ENCODE measurements at places on chromosomes 16 and 17.
A peak's percentile ranks its signal among the peaks of the same experiment; 100 is the strongest.

DNA sequence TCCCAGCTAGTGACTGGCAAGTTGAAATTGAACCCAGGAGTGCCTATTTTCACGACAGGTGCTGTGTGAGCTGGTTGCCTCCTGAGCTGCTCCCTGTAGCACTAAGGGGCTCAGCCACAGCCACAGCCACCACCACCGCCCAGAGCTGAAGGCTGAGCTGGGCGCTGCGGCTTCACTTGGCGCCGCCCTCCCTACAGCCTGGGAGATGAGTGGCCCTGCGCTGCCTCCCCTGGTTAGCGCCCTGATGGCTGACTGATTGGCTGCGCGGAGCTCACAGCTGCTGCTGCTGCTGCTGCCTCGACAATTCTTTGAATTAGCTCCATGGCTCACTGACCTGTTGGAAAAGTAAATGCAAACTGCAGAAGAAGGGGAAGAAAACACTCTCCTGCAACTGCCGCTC is 91.8 kb upstream of the TMEM132E start:
- no peaks in the 10 kb centered on the region for H3K36me3 ChIP-seq
- DNase-seq: no peak
- H3K27ac ChIP-seq: no peak overlapping the region
- H3K4me3 ChIP-seq: no peak overlapping the region
- no peaks in the 10 kb centered on the region for H3K4me1 ChIP-seq

DNA sequence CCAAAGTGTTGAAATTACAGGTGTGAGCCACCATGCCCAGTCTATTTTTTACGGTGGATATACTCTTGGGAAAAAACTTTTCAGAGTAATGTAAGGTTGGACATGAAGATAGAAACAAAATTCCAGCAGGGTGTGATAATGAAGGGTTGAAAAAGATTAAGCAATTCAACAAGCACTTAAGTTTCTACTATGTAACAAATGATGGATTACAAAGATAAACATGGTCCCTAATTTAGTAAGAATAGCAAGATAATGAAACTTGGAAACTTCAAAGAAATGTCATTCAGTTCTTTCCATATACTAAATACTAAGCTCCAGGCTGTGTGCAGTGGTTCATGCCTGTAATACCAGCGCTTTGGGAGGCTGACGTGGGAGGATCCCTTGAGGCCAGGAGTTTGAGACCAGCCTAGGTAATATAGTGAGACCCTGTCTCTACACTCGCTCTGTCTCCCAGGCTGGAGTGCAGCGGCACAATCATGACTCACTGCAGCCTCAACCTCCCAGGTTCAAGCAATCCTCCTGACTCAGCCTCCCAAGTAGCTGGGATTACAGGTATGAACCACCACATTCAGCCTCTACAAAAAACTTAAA is 31.0 kb downstream of the PSMD12 start:
- peaks cover 59% of the 10 kb centered on the region for H3K4me1 ChIP-seq
- H3K4me3 ChIP-seq: no peak overlapping the region
- H3K27ac ChIP-seq: no peak overlapping the region
- no peaks in the 10 kb centered on the region for H3K27me3 ChIP-seq

DNA sequence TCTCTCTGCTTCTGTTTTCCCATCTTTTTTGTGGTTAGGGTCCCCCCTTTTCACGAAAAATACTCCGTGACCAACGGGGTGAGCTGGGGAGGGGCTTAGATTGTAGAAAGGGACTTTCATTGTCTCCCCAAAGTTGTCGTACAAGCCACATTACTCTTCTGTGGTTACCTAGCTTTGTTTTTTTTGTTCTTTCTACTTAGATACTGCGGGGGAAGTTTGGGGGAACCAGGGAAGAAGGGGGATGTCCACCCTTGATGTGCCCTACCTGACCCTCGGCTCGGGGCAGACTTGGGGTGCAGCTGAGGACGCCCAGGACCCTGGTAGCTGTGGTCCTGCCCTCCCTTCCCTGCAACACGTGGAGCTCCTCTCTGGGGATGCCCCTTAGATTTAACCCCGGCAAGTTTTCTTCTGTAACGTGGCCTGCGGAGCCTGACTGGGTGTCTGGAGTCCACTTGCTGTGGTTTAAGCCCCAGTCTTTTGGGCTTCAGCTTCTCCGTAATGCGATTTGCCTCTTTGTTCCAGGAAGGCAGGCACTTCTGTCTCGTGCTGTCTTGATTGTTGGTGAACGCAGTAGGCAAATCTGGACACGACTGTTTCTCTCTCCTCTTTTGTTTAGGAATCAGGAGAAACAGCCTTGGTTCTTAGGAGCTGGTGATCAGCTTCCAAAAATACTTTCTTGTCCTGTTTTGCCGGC is 892 bp downstream of the ABCC1 start:
- H3K36me3 ChIP-seq: peaks cover under 1% of the 10 kb centered on the region
- peak; percentile 40 for DNase-seq
- H3K27me3 ChIP-seq: no peaks in the 10 kb centered on the region
- H3K27ac ChIP-seq: peak overlapping the region; percentile 11
- H3K4me1 ChIP-seq: peaks cover 72% of the 10 kb centered on the region
- peak overlapping the region; percentile 90 for H3K4me3 ChIP-seq

GRCh38 chr17:63645775-63646487 is 23.7 kb downstream of the MAP3K3 start:
- H3K27ac ChIP-seq: no peak overlapping the region
- H3K4me3 ChIP-seq: no peak overlapping the region
- H3K36me3 ChIP-seq: peaks cover 2% of the 10 kb centered on the region
- H3K4me1 ChIP-seq: no peaks in the 10 kb centered on the region
- no peak for DNase-seq

DNA sequence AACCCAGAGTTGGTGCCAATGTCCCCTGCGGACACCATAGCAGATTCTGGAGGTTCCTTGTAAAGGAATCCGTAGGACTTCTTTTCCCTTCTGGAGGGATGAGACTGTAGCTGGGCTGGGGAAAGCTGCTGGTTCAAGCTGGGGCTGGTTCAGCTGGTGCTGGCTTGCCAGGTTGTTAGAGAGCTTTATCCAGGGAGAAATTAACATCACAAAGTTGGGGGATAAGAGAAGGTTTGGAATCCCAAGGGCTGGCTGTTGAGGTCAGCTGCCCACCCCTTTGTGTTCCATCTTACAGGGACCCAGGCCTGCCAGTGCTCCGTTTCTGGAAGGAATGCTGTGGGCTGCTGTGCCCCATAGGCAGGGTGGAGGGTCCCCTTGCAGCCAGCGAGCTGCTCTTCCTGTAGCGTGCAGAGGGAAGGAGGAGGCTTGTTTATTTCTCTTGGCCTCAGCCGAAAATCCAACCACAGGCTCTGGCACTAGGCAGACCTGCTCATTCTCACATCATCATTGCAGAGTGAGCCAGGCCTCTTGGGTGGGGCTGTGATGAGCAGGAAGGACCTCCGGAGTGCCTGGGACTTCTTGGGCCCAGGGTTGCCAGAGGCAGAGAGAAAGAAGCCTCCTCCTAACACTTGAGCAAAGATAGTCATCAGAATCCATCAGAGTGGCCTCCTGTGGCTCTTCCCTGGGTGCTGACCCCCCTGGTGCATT is 251.1 kb downstream of the SEC14L1 start:
- peaks cover 90% of the 10 kb centered on the region for H3K4me1 ChIP-seq
- H3K27ac ChIP-seq: peak overlapping the region; percentile 91
- peak overlapping the region; percentile 34 for H3K4me3 ChIP-seq

- H3K4me1 ChIP-seq: no peaks in the 10 kb centered on the region
- H3K27me3 ChIP-seq: no peaks in the 10 kb centered on the region
- no peak overlapping the region for H3K4me3 ChIP-seq
- no peak for DNase-seq
Measured at GRCh38 chr17:60345233-60345632, 46.7 kb downstream of the USP32 start.

- no peaks in the 10 kb centered on the region for H3K4me1 ChIP-seq
- DNase-seq: no peak
- peaks cover 44% of the 10 kb centered on the region for H3K36me3 ChIP-seq
- H3K27me3 ChIP-seq: no peaks in the 10 kb centered on the region
Measured at GRCh38 chr16:3388325-3388724, 12.5 kb downstream of the ZSCAN32 start.

DNA sequence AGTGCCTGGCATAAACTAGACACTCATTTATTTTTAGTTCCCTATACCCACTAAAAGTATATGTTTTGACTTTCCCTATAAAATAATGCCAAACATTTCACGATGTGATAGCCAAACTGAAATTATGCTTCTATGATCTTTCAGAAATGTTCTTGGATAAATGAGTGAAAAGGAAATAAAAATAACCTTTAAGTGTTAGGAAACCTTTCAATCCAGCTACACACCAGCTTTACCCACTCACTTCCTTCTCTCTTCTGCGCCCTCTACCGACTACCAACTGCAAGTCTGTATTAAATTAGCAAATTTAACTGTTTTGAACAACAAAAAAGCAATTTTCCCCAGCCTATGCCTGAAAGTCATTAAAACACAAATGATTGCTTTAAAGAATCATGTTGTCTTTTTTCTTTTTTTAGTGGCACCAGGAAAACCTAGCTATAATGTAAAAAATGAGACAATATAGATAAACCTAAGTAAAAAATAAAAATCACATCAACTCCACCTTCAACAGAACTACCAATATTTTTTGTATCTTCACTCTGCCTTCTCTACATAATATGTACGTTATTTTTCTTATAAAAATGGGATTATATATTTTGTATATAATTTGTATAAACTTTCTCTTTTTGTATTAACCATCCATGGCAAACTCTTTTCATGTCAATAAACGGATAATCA is 13.2 kb upstream of the TMEM100 start:
- peaks cover 15% of the 10 kb centered on the region for H3K27me3 ChIP-seq
- H3K27ac ChIP-seq: no peak overlapping the region
- H3K4me3 ChIP-seq: no peak overlapping the region
- no peaks in the 10 kb centered on the region for H3K36me3 ChIP-seq

DNA sequence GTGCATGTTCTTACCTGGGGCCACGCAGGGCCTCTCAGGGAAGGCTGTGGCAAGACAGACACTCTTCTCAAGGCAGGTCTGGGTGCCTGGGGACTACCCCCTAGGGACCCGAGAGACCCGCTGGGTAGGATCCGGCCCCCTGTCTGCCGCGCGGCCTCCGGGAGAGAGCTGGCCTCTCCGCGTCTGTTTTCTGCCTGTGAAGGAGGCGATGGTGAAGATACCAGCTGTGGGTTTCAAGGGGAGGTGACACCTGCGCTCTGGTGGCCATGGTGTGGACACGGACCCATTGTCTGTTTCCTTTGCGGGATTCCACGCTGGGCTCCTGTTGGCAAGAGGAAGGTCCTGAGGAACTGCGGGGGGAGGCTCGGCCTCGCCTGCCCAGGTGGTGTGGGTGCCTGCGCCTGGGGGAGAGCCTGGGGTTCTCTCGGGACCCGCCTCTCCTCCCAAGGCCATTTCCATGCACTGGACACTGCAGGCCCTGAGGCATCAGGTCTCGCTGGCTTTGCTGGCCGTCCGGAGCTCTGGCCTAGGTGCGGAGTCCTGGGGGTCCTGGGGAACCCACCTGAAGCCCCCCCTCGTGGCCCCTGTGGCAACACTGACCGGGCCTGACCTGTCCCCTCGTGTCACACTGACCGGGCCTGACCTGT is 12.2 kb upstream of the METRNL start:
- DNase-seq: no peak
- no peak overlapping the region for H3K4me3 ChIP-seq
- H3K36me3 ChIP-seq: no peaks in the 10 kb centered on the region
- H3K27ac ChIP-seq: no peak overlapping the region

GRCh38 chr16:8859913-8860881 is 8.6 kb downstream of the CARHSP1 start:
- peak overlapping the region; percentile 68 for H3K27ac ChIP-seq
- H3K36me3 ChIP-seq: peaks cover 36% of the 10 kb centered on the region
- H3K4me3 ChIP-seq: no peak overlapping the region
- H3K4me1 ChIP-seq: peaks cover 63% of the 10 kb centered on the region
- no peaks in the 10 kb centered on the region for H3K27me3 ChIP-seq

GRCh38 chr16:17460890-17461289 is 9.9 kb downstream of the XYLT1 start:
- no peaks in the 10 kb centered on the region for H3K27me3 ChIP-seq
- no peak overlapping the region for H3K4me3 ChIP-seq
- DNase-seq: no peak
- H3K4me1 ChIP-seq: no peaks in the 10 kb centered on the region
- H3K36me3 ChIP-seq: no peaks in the 10 kb centered on the region
- H3K27ac ChIP-seq: no peak overlapping the region

DNA sequence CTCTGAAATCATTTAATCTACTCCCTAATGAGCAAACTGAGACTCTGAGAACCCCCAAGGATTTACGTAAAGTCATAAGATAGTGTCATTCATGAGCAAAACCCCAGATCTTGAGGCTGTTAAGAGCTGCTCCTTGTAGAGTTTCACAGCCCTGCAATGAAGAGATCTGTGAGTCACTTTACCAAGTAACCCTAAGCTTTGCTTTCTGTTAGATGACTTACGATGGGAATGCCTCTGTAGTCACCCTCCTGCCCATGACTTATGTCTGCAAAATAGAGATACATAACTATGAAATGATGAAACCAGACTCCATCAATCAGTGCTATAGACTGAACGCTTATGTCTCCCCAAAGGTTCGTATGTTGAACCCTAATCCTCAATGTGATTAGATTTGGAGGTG is 117.7 kb downstream of the HS3ST3A1 start:
- H3K4me3 ChIP-seq: no peak overlapping the region
- no peaks in the 10 kb centered on the region for H3K4me1 ChIP-seq
- DNase-seq: no peak

DNA sequence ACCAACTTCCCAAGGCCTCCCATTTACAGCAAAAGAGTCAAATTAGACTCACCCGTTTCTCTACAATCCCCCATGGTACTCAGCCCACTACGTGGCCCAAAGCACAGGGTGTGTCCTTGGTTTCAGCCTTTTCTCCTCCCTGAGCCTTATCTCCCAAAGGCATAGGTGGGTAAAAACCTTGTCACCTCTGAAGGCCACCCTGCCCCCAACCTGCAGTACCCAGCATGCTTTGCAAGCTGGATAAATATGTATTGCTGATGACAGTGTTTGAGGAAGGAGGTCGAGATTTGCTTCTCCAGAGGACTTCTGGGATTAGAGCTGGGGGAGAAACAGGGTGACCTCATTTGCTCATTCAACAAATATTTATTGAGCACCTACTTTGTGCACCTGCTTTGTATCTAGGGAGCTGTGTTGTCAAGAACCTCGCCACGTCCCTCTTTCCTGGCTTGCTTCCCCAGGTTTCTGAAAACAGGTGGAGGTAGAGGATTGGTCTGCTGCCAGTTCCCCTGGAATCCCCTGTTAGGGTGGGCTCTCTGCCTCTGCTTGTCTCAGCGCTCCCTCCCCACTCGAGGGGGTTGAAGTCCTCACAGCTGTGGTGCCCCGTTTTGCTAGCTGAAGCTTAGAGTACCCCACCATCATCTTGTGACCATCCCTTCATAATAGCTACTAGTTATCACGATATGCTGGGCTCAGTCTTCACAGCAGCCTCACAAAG is 3.0 kb downstream of the LASP1 start:
- peak; percentile 92 for DNase-seq
- H3K27ac ChIP-seq: peak overlapping the region; percentile 76
- no peak overlapping the region for H3K4me3 ChIP-seq
- no peaks in the 10 kb centered on the region for H3K27me3 ChIP-seq

Measured in HepG2 (cell line).